Tibial nerve (tissue), 4 donors: ENCODE measurements at places on chromosomes 5 and 9. TPM values are rescaled to one million over a fixed set of nuclear protein-coding genes. Genes with fewer than 3 reads are reported as not detected.

GRCh38 chr5:85515588-85515987 lies 1102.2 kb upstream of the COX7C start:
- no peak for DNase-seq

DNA sequence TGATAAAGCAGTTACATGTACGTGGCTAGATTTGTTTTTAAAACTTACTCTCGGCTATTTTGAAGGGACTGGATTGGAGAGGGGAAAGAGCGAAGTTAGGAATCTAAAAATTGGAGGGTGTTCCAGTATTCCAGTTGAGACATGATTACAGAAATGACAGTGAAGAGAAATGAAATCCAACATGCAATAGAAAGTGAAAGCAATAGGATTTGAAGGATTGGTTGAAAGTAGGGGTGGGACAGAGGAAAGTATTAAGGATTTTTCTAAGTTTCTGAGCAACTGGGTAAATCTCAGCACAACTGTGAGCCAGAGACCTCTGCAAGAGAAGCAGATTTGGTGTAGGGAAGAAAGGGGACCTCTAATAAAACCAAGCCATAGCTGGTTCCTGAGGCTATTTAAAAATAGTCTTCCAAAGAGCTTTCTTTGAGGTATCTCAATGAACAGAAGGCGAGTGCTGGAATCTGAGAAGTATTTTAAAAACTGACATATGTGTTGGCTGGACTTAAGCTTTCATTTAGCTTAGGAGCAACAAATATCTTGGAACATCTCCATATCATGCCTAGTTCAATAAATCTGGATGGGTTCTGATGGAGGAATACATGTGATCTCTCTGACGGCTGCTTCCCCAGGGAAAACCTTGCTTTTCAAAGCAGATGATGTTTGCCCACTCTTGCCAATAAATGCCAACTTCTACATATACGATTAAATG lies 110.4 kb upstream of the IFNK start:
- DNase-seq: no peak

DNA sequence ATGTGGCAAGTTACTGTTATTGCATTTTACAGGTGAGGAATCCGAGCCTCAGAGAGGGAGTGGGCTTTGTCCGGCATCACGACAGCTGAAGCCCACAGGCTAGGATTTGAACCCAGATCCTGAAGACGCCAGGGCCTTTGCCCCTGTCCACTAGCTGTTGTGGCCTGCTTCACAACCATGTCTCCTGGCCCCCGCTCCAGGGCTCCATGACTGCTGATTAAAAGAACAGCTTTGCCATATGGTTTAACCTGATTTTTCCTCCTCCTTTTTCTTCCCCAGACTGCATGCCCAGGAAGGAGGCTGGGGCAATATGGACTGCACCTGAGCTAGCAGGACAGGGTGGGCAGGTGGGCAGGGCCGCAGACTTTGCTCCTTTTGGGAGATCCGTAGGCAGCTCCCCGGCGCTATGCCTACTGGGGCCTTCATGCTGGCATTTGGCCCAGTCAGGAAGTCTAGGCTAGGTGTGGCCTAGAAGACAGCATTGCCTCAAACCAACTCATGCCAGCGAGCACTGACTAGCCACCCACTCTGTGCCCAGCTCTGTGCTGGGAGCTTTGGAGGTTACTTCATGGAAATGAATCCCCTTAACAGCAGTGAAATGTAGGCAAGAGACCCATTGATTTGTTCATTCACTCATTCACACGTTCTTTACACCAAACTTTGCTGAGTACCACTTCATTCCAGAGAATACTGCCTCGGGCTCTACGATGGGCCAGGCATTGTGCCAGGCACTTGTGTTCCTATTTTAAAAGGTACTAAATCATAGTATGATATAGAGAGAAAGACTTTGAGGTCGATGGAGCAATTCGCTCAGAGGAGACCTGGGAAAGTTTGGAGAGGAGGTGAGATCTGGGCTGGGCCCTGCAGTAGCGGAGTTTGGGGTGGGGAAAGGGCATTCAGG lies 94.3 kb upstream of the CPEB4 start:
- no peak for DNase-seq

DNA sequence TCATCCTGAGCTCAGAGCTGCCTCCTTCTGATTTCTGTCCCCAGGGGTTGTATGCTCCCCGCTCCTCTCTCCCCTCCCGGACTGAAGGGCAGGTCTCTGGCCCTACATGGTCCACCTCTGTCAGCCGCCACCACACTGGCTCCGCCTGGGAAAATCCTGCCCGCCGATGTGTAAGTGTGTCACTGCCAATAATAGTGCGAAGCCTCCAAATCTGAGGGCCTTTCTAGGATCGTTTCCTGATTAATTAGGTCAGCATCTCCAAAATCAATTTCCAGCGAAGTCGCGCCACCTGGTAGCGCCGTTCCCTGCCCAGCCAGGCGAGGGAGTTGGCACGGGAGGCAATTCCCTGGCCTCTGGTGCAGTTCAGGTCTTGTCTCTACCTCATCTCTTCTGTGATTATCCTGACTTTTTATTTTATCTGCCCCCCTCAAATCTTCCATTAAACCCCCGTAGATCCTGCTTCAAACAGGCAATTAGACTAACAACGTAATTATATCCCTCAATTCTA lies 73.5 kb downstream of the ZNF618 start:
- no peak for DNase-seq

- no peak for DNase-seq
Observed at GRCh38 chr9:752681-753200, 88.8 kb upstream of the DMRT1 start.

- DNase-seq: no peak
Observed at GRCh38 chr5:180590543-180591310, 572 bp downstream of the SCGB3A1 start.

- no peak for DNase-seq
Observed at GRCh38 chr5:147805030-147805454, 22.5 kb upstream of the JAKMIP2 start.

DNA sequence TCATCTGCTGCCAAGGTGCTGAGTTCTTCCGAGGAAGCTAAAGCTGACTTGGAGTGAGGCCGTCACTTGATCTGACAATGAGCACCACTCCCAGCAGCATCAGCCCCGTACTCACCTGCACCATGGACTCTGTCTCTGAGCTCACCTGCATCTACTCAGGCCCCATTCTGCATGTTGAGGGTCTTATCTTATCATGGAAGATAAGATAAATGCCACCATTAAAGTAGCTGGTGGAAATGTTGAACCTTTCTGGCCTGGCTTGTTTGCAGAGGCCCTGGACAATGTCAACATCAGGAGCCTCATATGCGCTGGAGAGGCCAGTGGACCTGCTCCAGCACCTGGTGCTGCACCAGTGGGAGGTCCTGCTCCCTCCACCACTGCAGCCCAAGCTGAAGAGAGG lies 35.0 kb upstream of the HMGCS1 start:
- no peak for DNase-seq

The PTPA gene
- 49.6 TPM for total RNA-seq
